Skeletal muscle cell (primary cell): ENCODE measurements at places on chromosomes 4 and X.

- no peak for DNase-seq
These were observed 390.1 kb downstream of the PDGFC start for GRCh38 chr4:156581282-156582063.

GRCh38 chrX:53422861-53423306 lies at the start of gene RIBC1:
RIBC1 (plus strand) TSS chrX:53422873; CDS start chrX:53426277, 3,404 bp downstream.
- DNase-seq = no peak

- no peak for DNase-seq
These were observed 1.3 kb downstream of the SH3TC1 start for GRCh38 chr4:8200302-8200975.

- DNase-seq = no peak
These were observed 75.4 kb downstream of the PRDM5 start for GRCh38 chr4:120847019-120847582.

- no peak for DNase-seq
These were observed 95.9 kb upstream of the C1QTNF7 start for GRCh38 chr4:15331930-15332329.

GRCh38 chrX:13835825-13836224 lies 18.9 kb upstream of the GPM6B start:
- no peak for DNase-seq

DNA sequence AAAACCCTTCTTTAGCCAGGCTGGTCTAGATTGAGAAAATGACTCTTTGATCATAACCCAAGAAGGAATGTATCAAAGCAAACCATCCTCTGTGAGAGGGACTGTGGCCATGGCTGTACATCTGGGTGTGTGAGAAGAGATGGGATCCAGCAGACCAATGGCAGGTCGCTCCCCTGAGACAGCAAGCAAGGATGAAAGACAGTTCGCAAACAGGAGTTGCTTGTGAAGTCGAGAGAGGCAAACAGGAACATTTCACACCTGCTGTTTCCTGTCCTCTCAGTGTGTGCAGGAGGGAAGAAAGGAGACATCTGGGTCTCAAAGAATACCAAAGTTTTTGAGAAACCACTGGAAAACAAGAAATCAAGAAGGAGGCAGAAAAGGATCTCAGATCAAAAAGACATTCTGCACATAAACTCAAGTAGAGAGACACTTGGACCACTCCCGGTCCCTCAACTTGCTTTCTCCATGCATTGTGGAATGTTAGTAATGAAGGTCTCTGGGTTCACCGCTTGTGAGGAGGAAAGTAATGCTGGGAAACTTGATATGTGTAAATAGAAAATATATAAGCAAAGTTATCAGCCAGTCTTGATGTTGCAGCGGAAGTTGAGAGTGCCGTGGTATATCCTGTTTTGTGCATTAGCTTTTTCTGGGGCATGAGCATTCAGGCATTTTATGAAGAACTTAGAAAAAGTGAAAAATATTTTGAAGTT lies 327.5 kb downstream of the BMPR1B start:
- DNase-seq = no peak

GRCh38 chr4:147969573-147970385 lies 237.9 kb downstream of the ARHGAP10 start:
- DNase-seq = no peak

DNA sequence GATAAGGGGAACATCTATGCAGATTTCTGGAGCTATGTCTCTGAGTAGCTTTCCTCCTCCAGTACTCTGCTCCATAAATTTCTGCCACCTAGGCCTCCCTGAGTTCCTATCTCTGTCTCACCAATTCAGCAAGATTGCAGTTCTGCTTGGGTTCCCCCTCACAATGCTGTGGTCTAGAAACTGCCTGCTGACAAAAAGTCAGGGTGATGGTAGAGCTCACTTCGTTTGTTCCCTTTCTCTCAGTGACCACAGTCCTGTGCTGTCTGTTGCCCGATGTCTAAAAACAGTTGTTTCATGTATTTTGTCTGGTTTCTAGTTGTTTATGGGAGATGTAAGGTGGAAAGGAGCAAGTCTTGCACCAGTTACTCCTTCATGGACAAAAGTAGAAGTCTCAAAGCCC lies 41.1 kb downstream of the AMMECR1 start:
- DNase-seq = no peak

GRCh38 chr4:48139691-48140090 lies 5.6 kb upstream of the TXK start:
- DNase-seq = no peak

- DNase-seq = no peak
These were observed 137.4 kb upstream of the ARSJ start for GRCh38 chr4:114116861-114117260.

GRCh38 chrX:145715641-145716138 lies 101.9 kb upstream of the SLITRK2 start:
- DNase-seq = no peak

GRCh38 chr4:158139086-158139485 lies 33.7 kb downstream of the GASK1B start:
- no peak for DNase-seq

- peak; percentile 69 for DNase-seq
These were observed at the start of gene XIAP for GRCh38 chrX:123859846-123860838. XIAP (plus strand) TSS chrX:123860053; CDS start chrX:123885663, 25,610 bp downstream.

- DNase-seq = no peak
These were observed 104.3 kb upstream of the UGT8 start for GRCh38 chr4:114494246-114494803.

GRCh38 chr4:31193521-31193920 lies 473.4 kb downstream of the PCDH7 start:
- no peak for DNase-seq

- no peak for DNase-seq
These were observed 420.1 kb downstream of the ZNF674 start for GRCh38 chrX:46125111-46125510.

DNA sequence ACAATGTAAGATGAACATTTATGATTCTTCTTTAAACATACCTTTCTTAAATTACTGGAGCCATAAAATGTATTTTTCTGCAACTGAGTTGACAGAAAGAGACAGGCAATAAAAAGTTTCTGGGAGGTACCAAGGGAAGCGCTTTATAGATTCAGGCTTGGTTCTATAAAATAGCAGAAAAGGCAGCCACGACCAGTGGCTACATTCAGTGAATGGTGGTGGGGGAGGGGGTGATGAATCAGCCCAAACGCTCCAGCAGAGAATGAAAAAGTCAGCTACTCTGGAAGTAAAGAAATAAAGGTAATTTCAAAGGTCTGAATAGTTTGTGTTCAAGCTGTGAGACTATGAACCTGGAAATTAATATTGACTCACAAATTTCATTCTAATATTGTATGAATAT lies 456.1 kb downstream of the KCTD8 start:
- DNase-seq = no peak

DNA sequence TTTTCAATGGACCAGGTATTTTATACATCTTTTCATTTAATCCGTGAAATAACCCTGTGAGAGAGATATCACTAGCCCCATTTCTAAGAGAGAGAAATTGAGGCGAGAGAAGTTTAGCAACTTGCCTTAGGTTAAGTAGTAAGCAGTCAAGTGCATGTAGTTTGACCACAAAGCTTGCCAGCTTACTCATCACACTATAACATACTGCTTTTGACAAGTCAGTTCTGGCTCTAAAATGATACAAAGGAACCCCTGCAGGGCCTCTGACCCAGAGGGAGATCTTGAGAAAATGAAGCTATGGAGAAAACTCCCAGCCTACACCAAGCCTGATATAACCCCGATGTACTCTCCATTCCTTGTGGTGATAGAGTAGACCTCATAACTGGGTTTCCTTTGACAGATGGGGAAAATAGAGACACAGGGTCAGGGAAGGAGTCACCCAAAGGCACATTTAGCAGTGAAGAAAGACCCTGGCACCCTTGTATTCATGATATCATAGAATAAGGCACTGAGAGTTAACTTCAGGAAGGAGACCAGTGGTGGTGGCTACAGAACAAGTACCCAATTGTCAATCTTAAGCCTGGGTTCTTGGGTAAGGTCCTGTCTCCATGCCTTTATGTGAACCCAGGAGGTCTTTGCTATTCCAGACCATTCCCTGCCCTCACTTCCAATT lies 60.2 kb upstream of the MSN start:
- DNase-seq = no peak

DNA sequence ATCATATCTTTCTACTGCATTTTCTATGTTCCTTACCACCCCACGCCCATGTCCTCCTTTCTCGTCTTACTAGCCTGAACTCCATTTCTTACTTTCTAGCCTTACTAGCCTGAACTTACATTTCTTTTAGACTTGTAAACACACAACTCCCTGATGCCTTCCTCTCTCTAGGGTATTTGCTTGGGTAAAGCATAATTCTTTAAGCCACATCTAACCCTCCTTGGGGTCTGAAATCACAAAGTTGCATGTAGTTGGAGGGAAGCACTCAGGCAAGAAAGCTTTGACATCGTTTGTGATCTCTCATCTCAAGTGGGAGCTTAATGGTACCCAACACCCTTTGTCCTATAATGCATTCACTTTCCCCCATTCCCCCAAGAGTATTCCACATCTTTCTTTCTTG lies 124.4 kb downstream of the SPOCK3 start:
- no peak for DNase-seq

DNA sequence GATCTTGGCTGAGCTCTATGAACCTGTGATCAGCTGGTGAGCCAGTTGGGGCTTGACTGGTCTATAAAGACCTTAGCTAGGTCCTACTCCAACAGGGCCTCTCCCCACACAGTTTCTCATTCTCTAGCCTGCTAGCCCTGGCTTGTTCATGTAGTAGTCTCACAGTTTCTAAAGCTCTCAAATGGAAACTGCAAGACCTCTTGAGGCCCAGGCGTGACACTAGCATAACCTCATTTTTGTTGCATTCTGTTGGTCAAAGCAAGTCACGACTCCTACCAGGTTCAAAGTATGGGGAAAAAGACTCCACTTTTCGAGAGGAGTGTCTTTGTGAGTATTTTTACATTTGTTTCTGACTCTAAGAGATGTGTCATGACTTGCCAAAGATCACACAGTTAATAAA lies 50.9 kb downstream of the CEP44 start:
- DNase-seq = no peak

DNA sequence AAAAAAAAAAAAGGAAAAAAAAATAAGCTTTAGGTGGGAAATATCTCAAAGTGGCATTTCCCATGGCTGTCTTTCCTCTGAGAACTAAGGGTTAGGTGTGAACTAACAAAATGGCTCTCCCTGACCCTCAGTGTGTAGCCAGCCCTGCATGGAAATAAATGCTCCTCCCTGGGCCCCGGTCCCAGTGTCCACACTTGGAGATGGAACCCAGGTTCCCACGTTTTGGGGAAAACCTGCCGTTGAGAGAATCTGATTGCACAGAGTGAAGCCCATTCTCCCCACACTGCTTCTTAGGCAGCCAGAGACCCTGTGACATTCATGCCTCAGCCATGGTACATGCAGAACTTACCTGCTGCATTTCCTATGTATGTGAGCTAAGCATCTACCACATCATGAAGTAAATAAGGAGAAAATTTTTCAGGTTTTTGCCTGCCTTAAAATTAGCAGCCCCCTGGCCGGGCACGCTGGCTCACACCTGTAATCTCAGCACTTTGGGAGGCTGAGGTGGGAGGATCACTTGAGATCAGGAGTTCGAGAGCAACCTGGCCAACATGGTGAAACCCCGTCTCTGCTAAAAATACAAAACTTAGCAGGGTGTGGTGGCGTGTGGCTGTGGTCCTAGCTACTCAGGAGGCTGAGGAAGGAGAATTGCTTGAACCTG lies 34.5 kb downstream of the HTT-AS start:
- no peak for DNase-seq

GRCh38 chr4:66590488-66591215 lies 920.4 kb upstream of the EPHA5 start:
- DNase-seq = peak; percentile 44

DNA sequence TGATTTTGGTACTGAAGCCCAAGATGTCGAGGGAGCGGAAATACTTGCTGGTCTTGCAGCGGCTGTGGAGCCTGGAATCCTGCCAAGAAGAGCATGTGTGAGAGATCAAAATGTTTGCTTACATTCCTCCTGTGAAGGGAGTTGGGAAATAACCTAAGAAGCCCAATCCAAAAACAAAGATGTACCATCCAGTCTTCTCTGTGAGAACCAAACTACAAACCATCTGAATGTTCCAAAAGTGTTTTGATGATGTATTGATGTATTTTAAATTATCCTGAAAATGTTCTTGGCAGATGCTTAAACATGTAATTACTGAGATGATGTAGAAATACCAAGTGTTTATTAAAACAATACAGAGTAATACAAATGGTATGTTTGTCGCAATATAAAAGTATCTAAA lies 10.1 kb upstream of the ADH1A start:
- DNase-seq = peak; percentile 95

DNA sequence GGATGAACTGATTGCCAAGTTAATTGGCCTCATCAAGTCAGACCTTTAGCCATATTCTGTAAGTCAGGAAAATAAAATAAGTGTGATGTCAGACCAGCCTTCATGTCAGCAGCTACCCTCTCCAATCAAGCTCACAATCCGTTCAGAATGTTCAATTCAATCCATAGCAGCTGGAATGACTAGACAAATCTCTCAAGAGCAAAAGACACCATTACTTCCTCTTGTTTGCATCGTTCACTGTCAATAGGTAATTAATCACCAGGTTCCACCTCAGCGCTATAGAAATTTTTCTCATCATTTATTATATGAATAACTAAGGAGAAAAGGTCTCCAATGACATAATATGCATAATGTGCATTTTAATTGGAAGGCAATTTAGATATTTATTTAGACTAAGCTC lies 321.0 kb upstream of the GRIA3 start:
- no peak for DNase-seq

DNA sequence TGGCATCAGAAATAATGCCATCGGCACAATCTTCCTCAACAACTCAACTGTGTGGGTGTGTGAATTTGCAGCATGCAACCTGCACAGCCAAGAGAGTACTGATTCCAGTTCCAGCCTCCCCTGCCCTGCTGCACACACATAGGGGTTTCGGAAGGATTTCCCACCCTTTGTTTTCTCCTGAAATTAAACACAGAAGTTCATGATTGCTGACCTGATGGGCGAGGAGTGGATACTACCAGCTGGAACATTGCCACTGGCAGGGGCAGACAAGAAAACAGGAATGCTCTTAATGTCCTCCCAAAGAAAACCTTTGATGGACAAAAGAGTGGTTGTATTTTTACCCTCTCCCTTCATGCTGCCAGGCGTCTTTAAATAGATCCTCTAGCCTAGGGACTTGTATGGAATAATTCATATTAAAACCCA lies 4.8 kb downstream of the NDP start:
- no peak for DNase-seq

GRCh38 chr4:150078041-150078578 lies at the start of gene DCLK2:
DCLK2 (plus strand) TSS chr4:150078445; CDS start chr4:150079028, 583 bp downstream.
- peak; percentile 63 for DNase-seq

GRCh38 chrX:131288188-131288587 lies 918 bp downstream of the IGSF1 start:
- no peak for DNase-seq

DNA sequence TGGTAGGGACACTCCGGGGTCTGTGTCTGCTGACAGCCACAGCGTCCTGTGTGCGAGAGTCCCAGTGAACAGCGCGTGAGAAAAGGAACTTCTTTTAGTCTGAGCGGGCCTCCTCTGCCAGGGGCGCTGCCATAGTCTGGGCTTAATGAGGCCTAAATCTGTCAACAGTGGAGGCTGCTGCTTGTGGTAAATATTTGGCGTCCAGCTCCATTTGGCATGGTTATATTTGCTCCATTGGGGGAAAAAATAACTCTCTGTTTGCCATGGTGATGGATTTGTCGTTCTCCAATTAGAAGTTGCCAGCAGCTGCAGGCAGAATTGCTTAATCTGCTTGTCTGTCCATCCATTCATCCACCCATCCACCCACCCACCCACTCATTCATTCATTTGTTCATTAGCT lies 71.4 kb upstream of the PSAPL1 start:
- no peak for DNase-seq
